ENCODE measurements at places on chromosomes 4 and X.

DNA sequence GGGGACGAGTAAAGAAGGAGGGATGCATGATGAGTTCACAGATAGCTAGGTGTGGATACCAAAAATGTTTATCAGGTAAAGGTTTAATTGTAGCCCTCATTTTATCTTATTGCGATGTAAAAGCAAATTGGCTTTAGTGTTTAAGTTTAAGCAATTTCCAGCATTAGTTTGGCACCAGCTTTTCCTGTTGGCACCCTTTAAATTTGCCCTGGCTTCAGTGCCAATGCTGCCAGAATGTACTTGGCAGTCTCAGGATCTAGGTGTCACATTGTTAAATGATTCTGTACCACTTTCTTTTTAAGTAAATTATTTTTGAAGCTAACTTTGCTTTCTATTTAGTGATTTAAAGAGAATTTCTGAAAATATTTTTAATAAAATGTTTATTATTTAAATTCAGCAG, 681.8 kb downstream of the PCDH18 start:
- DNase-seq: no peak

- no peak for DNase-seq
Measured at GRCh38 chrX:151726751-151727150, 7.8 kb upstream of the CNGA2 start.

GRCh38 chr4:2937986-2938385, 25.2 kb downstream of the NOP14 start:
- no peak for DNase-seq

GRCh38 chrX:78540171-78540570, 119.0 kb downstream of the RTL3 start:
- no peak for DNase-seq

GRCh38 chr4:48375651-48376304, 34.4 kb downstream of the SLAIN2 start:
- no peak for DNase-seq

GRCh38 chr4:35820003-35820402, 424.3 kb downstream of the ARAP2 start:
- no peak for DNase-seq

- no peak for DNase-seq
Measured at GRCh38 chr4:46986922-46987638, 6.3 kb downstream of the GABRA4 start.

GRCh38 chr4:184267206-184267608, 49.5 kb upstream of the ENPP6 start:
- DNase-seq: no peak

DNA sequence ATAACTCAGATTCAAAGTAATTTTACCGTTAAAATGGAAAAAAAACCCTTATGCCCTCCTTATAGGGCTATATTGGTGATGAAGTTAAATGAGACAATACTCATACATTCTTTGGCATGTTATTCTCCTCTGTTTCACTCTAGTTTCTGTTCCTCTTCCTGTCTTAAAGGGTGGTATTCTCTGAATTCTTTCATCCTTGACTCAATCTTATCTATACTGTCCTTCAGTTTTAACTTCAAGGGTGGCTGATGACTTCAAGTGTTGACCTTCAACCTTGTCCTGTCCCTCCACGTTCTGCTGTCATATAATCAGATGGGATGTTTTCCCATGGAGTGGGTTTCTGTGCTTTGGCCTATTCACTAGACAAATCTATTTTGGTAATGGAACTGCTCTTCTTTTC, 44.0 kb downstream of the ZNF518B start:
- no peak for DNase-seq

- no peak for DNase-seq
Measured at GRCh38 chr4:48944252-48944651, 37.7 kb upstream of the OCIAD2 start.

- no peak for DNase-seq
Measured at GRCh38 chrX:21457718-21458117, 83.5 kb downstream of the CNKSR2 start.

DNA sequence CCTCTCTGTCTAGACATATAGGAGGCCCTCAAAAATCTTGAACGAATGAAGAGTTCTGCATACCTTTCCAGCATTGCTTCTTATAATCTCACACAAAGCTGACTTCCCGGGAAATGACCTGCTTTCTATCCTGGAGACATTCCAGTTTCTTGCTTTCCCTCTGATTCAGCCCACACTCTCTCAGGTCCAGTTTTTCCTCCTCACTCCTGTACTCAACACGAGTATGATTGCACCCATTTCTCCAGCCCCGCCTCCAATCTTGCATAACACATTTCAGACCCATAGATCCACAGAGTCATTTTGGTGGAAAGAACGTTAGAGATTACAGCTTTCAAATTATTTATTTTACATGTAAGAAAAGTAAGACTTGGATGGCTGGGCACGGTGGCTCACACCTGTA, 127.5 kb upstream of the TLR3 start:
- no peak for DNase-seq

DNA sequence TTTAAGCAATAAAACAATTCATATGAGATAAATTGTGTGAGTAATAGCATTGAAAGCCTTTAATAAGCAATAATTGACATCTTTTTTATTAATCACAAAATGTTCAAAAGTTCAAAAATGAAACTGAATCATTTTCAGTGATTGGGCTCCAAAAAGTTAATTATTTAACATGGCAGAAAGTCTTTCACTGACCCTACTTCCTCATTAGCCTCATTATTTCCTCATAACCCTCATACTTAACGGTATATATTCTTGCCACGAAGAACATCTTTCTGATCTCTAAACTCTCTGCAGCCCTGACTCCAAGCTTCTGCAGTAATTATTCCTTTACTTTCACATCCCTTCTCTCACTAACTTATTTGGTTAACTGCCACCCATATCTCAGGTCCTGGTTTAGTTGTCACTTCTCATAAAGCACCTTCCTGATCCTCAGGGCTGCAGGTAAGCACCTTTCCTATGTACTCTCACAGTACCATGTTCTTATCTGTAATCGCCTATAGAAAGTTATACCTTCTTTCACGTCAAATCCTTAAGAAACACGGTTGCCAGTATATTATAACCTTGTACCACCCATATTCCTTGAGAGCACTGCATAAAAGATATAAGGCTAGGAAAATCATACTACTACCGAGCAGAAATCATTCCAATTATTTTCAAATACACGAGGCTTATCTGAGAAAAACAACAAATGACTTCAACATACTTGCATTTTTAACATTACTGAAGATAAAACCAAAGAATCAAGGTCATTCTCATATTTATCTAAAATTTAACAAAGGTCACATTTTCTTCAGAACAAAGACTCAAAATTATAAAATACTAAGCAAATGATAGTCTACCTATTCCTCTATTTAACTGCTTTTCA, 72.2 kb downstream of the PPP3CA start:
- DNase-seq: no peak

DNA sequence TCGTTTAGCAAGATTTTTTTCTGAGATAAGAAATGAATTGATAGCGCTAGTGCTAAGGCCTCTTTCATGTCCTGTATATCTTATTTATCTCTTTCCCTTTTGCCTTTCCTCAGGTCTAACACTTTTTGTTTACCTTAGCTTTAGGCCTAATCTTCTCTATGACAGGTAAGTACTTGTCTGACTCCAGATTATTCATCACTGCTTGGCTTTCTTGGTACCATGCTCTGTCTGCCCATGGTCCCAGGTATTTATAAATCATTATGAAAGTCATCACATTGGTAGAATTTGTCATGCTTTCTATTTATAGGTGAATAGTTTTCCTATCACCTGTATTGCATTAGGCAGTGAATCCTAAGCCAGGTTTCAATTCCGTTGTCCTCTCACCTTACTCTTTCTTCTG, 99.5 kb upstream of the CTSO start:
- DNase-seq: no peak

DNA sequence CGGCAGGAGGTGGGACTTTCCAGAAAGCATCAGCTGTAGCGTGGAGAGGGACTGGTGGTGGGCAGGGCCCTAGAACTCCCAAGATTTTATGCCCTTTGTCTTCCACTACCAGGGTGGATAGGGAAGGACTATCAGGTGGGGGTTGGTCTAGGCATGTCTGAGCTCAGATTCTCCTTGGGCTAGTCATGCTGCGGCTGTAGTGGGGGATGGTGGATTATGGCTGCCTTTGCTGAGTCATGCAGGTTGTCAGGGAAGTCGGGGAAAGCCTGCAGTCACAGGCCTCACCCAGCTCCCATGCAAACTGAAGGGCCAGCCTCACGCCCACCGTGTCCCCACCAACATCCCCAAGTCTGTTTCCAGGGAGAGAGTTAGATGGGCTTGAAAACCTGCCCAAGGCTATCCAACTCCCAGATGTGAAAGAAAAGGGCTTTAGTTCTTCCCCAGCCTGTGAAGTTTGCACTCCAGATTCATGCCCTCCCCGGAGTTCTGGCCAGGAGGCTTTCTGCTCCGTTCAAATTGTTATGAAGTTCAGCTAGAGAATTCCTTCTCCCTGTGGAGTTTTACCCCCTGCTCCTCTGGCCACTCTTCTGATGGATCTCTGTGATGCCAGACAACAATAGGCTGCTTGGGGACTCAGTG, 13.4 kb upstream of the MEPE start:
- no peak for DNase-seq

- no peak for DNase-seq
Measured at GRCh38 chr4:120472447-120473131, 405.9 kb upstream of the MAD2L1 start.

- DNase-seq: no peak
Measured at GRCh38 chr4:168724686-168725411, 228.0 kb downstream of the PALLD start.

DNA sequence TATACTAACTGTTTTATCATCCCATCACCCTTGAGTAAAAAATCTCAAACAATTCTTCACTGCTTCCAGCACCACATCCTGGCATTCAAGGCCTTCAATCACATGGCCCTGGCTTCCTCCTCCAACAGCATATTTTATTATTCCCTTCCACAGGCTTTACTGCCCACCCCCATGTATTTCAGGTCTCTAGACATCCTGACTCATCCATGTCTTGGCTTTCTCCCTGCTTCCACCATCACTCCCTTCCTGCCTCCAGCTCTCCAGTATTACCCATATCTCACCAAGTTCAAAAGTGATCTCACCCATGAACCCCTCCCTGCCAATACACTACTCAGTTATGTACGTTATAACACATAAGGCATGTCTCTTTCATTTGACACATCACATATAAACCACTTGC, 34.7 kb upstream of the PLAC1 start:
- DNase-seq: no peak

DNA sequence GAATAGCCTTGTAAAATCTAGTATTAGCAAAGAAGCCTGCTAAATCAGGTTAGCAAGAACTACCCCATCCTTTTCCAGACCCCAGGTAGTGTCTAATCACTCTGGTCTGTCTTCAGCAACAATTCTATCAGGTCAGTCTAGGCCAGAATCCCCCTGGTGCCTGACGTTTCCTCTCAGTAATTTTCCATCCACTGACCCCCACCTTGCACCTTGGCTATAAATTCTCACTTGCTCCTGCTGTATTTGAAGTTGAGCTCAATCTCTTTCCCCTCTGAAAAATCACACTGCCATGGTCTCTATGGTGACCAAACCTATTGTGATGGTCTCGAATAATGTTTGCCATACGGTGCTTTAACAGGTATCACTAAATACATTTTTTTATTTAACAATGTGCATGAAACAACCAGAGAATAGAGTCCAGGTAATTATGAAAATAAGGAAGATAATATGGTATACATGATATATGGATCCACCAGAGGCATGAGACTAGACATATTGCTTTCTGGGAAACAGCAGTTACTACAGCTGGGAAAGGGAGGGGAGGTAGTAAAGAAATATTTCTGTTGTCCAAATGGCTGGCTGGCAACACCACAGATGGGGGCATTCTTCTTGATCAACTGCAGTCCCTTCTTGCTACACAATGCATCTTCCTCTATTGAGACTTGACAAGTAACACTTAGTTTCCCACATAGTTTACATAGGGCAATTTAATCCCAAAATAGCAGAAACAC, 33.8 kb downstream of the CXCL1 start:
- DNase-seq: no peak

DNA sequence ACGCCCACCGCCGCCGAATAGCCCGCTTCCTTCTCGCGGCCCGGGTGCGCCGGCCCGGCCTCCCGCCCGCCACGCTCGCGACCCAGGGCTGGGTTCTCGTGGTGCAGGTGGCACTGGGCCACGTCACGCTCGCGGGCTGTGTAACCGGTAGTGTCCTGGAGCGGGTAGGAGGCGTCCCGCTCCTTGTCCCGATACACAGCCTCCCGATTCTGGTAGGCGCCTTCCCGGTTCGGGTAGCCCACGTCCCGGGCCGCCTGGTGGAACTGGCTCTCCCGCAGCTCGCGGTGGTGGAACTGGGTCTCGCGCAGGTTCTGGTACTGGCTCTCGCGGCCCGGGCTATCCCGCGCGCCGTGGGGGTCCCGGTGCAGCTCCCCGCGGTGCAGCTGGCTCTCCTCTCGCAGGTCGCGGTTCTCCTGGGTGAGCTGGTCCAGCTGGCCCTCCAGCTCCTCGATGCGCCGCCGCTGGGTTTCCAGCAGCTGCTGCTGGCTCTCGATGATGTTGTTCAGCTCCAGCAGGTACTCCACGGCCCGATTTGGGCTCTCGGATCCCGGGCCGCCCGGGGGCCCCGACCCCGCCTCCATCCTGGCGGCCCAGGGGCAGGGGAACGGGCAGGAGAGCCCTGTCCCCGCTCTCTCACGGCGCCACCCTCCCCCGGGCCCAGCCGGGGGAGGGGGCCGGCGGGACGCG, 39.3 kb upstream of the IQSEC2 start:
- DNase-seq: no peak

DNA sequence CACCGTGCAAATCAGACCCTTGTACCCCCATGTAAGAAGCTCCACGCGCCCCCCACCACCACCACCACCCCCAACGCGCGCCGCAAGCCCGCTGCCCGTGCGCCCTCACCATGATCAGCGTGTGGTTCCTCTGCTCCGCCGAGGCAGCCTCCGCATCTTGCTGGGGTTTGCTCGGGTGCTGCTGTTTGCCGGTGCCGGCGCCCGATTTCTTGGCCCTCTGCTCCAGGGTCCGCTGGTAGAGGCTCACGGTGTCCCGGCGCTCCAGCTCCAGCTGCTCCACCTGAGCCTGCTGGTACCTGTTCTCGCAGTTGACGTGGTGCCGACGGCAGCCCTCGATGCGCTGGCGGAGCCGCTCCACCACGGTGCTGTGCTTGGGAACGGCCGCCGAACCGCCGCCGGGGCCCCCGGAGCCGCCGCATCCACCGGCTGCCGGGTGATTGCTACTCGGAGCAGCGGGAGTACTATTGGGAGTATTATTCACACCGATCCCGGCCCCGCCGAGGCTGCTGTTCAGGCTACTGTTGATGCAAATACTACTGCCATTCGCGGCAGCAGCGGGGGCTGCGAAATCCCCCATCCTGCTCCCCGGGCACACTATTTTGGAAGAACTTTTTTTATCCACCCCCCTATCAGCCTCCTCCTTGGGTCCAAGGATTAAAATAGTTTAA, 1.1 kb downstream of the MAML3 start:
- no peak for DNase-seq

- no peak for DNase-seq
Measured at GRCh38 chr4:153465615-153466080, 512 bp upstream of the TMEM131L start.

GRCh38 chrX:138929926-138930582, 218.5 kb upstream of the FGF13 start:
- DNase-seq: no peak

GRCh38 chrX:53398216-53398615, 24.2 kb downstream of the SMC1A start:
- DNase-seq: no peak

- DNase-seq: no peak
Measured at GRCh38 chr4:149555146-149555545, 260.5 kb downstream of the IQCM start.

- DNase-seq: no peak
Measured at GRCh38 chr4:75561789-75562188, 5.9 kb downstream of the ODAPH start.

Measured in cortex of kidney (tissue), 1 donor.